A375 (cell line): ENCODE measurements at places on chromosomes 7 and 10. TPM values are rescaled to one million over a fixed set of nuclear protein-coding genes. Genes with fewer than 3 reads are reported as not detected.

The SEMA3A gene
- total RNA-seq, result 53.5 and 94.2 TPM in 2 replicates

The POLR2J2 gene
- total RNA-seq, result 5.3 and 7.0 TPM in 2 replicates

The HYAL4 gene
- total RNA-seq, result 0.05 and 0.23 TPM in 2 replicates

The RGS10 gene
- total RNA-seq, result 14.1 and 20.5 TPM in 2 replicates

The CPED1 gene
- total RNA-seq, result 0.88 and 1.6 TPM in 2 replicates

The APBB1IP gene
- not detected in 2 replicates for total RNA-seq

The TMEM248 gene
- 51.9 and 74.5 TPM in 2 replicates for total RNA-seq

The SPDYE11 gene
- total RNA-seq, result not detected in 2 replicates

The KNDC1 gene
- total RNA-seq, result under 0.01 and 0.19 TPM in 2 replicates

The IFIT3 gene
- total RNA-seq, result 4.3 and 6.6 TPM in 2 replicates

The CABCOCO1 gene
- total RNA-seq, result not detected in 2 replicates

The TRIP6 gene
- total RNA-seq, result 76.9 and 86.3 TPM in 2 replicates

The KLLN gene
- 0.29 and 0.49 TPM in 2 replicates for total RNA-seq

The TRIL gene
- total RNA-seq, result 0.37 and 0.49 TPM in 2 replicates

The TMEM176B gene
- total RNA-seq, result not detected in 2 replicates

The GIMAP7 gene
- total RNA-seq, result not detected in 2 replicates

The TAF6 gene
- 37.5 and 39.6 TPM in 2 replicates for total RNA-seq

The NUTM2D gene
- total RNA-seq, result 1.7 and 2.9 TPM in 2 replicates

The MCM7 gene
- total RNA-seq, result 387 and 408 TPM in 2 replicates

The SLC16A9 gene
- total RNA-seq, result 0.87 and 1.1 TPM in 2 replicates

The SPDYE6 gene
- not detected in 2 replicates for total RNA-seq

The ZCWPW1 gene
- 0.66 and 2.4 TPM in 2 replicates for total RNA-seq

The ANKRD22 gene
- not detected in 2 replicates for total RNA-seq

The WNT16 gene
- total RNA-seq, result 0.08 TPM in 1 of 2 replicates, not detected in the other

The CCDC7 gene
- 1.9 and 2.9 TPM in 2 replicates for total RNA-seq

The STEAP1 gene
- 3.8 and 5.6 TPM in 2 replicates for total RNA-seq

The NPC1L1 gene
- total RNA-seq, result 0.03 and 0.11 TPM in 2 replicates

The LRRTM3 gene
- total RNA-seq, result 0.32 TPM in 1 of 2 replicates, not detected in the other

The HIPK2 gene
- total RNA-seq, result 26.1 and 28.1 TPM in 2 replicates

The MMD2 gene
- total RNA-seq, result not detected in 2 replicates

The OR2A5 gene
- total RNA-seq, result not detected in 2 replicates

The ANXA8L1 gene
- total RNA-seq, result 0.13 TPM in 1 of 2 replicates, not detected in the other
